ENCODE measurements at places on chromosomes 16 and 17.

- no peak for DNase-seq
These were observed 68.5 kb downstream of the WWP2 start for GRCh38 chr16:69830534-69831211.

DNA sequence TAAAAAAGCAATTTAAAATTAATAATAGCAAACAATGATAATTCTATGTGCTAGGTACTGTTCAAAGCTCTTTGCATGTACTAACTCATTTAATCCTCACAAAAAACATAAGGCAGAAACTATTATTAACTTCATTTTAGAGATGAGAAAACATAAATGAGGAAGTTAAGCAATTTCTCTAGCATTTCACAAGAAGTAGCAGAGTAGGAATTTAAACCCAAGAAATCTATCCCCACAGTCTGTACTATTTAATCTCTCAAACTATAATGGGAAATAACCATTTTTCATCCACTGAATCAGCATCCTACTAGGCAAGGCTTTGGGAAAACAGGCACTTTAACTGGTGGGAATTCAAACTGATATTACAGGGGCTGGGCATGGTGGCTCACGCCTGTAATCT, 42.2 kb upstream of the INTS2 start:
- no peak for DNase-seq

- no peak for DNase-seq
These were observed 48.0 kb downstream of the SHCBP1 start for GRCh38 chr16:46573008-46573833.

GRCh38 chr16:89174055-89174827, 2.7 kb downstream of the CDH15 start:
- DNase-seq: no peak

- no peak for DNase-seq
These were observed 14.2 kb downstream of the TRPV1 start for GRCh38 chr17:3594976-3595375.

DNA sequence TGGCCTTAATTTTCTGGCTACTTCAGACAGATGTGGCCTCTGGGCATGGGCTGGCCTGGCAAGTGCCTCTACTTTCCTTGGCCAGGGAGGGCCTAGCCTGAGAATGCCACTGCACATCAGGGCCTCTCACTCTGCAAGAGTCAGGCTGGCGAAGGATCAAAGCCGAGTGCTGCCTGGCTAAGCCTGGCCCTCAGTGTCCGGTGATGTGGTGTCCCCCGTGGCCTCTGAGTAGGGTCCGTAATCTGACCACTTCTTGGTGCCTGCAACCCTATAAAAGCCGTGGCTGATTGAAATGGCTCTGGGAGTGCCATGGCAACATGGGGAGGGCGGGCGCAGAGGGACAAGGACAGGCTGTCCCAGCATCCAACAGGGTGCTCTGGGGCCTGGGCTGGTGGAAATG, 30.2 kb downstream of the TBX4 start:
- DNase-seq: no peak

- DNase-seq: no peak
These were observed 11.1 kb downstream of the VAC14 start for GRCh38 chr16:70789595-70790447.

GRCh38 chr16:49674351-49674851, 181.5 kb downstream of the ZNF423 start:
- no peak for DNase-seq

- DNase-seq: no peak
These were observed 1.5 kb downstream of the CDK12 start for GRCh38 chr17:39462631-39463375.

GRCh38 chr16:58026705-58027160, 1.2 kb downstream of the MMP15 start:
- no peak for DNase-seq

DNA sequence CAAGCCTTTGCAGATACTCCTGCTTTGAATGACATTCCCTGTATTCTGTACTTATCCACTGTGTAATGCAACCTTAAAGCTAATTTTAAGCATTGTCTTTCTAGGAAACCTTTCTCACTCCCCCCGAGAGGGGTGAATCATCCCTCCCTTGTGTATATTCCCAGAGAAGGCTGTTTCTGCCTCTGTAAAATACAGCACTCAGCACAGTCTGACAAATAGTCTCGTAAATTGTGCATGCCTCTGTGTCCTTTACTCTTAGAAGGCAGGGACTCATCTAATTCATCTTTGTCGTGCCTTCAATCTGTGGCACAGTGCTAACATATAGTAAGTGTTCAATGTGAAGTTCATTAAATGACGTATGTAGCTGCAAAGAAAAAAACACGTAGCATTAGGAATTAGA, 200.7 kb downstream of the CA10 start:
- DNase-seq: no peak

GRCh38 chr17:8709006-8709405, 35.6 kb downstream of the CCDC42 start:
- no peak for DNase-seq

- DNase-seq: no peak
These were observed 27.6 kb downstream of the ENGASE start for GRCh38 chr17:79102214-79102613.

GRCh38 chr16:1416521-1416941, 2.0 kb upstream of the UNKL start:
- DNase-seq: no peak

DNA sequence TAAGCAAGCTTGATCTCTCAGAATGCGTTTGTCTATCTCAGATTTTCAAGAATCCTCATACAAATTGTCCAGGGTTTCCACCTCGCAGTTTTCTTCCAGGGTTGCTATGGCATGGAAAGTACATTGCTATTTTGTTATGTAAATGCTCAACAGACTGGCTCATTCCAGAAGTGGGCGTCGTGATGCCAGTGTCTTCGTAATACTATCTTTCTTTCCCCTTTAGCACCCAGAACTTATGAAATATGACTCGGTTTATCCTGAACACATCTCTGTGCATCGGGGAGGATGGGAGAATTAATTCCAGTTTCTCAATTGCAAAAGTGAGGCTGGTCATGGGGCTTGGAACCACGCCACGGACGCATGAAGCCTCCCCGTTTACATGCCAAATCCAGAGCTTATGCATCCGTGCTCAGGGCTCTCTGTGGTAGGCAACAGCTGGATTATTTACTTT, 405.0 kb downstream of the WWOX start:
- DNase-seq: no peak

- peak; percentile 73 for DNase-seq
These were observed 7.7 kb upstream of the HOXB2 start for GRCh38 chr17:48552466-48553189.

DNA sequence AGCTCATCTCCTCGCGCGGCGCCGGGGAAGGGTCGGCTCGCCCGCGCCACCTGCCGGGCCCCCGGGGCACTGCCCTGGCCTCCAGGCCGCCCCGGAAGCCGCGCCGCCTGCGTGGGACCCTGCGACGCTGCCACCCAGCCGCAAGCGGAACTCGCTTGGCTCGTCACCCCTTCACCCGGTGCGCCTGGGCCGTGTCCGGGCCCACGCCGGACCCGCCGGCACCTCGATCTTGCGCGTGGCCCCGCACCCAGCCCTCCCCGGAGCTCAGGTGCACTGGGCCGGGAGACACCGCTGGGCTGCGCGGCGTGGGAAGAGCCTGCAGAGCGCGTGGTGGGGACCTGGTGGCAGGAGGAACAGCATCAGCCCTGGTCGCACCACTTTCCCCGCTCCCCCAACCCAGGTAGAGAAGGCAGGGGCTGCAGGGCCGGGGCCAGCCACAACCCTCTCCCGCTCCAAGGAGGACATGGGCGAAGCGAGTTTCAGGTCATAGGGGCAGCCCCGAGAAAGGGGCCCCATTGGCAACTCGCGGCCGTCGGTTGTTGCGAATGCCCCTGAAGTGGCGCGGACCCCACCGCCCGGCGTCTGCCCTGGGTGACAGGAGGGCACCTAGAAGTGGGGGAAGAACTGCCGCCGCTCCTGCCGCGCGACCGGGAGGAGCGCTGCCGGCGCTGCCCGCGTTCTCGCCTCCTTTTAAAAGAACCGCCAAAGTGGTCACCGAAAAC, 363 bp upstream of the MIF4GD start:
- peak; percentile 90 for DNase-seq

DNA sequence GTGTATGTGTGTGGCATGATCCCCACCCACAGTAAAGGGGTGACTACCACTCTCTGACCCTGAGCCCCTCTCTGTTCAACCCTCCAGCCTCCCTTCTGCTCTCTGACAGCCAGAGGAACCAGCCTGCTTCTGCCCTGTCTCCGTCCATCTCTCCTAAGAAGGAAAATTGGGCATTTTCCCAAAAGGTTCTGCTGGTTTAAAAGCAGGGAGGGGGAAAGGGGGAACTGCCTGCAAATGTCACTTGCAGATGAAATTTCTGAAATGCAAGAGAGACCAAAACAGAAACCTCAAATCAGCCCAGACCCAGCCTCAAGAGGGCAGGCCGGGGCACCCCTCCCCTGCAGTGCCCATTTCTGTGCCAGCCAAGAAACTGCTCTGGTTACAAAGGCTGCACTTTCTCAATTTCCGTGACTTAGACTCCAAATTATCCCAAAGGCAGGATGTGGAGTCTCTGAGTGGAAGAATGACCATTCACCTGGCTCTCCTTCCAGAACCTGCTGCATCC, 197.9 kb downstream of the RBFOX3 start:
- no peak for DNase-seq

GRCh38 chr17:4858068-4858881, 25.1 kb downstream of the MINK1 start:
- DNase-seq: no peak

DNA sequence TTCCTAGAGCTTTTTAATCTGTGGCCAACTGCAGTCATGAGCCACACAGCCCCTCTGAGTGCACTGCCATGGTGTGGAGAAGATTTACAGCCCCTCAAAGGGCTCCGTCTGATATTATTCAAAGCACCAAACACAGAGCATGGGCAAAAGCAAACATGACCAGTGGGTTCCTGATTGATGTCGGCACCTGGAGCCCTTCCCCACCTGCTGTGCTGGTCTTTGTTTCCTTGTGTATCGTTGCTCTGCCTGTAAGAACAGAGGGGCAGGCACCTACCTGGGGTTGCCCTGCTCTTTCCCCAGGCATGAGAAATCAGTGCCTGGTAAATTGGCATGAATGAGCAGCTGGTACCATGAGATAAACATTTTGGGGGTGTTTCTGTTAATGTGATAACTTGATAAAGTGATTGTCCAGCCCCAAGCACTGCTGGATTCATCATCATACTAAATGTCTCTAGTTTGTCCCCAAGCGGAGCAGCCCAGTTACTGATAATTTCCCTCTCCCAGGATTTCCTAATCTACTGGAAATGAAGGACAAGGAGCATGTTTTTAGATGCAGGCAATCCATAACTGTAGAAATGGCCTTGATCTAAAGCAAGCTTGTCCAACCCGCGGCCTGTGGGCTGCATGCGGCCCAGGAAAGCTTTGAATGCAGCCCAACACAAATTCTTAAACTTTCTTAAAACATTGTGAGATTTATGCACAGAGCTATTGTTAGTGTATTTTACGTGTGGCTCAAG, 5.0 kb upstream of the SPIRE2 start:
- peak; percentile 87 for DNase-seq

- DNase-seq: peak; percentile 61
These were observed 254.4 kb downstream of the C16orf95 start for GRCh38 chr16:87062569-87063442.

DNA sequence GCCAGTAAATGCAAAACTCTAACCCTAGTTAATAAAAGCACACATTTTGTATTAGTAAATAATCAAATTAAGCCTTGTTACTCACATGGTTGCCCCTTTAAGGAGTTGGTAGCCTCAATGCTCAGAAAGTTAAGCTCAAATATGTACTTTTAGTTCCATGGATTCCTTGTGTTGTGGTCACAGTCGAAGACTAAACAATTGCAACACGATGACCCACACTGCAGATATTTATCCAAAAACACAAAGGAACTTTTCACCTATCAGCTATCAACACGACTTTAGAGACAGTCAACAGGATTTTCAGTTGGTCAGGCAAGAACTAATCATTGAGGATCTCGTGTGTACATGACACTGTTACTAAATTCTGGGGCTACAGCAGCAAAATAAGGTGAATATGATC, 47.4 kb upstream of the NUDT7 start:
- DNase-seq: no peak

- no peak for DNase-seq
These were observed 87.3 kb downstream of the YPEL2 start for GRCh38 chr17:59418732-59419166.

- DNase-seq: peak; percentile 6
These were observed 111.7 kb downstream of the TANGO6 start for GRCh38 chr16:68954911-68955635.

DNA sequence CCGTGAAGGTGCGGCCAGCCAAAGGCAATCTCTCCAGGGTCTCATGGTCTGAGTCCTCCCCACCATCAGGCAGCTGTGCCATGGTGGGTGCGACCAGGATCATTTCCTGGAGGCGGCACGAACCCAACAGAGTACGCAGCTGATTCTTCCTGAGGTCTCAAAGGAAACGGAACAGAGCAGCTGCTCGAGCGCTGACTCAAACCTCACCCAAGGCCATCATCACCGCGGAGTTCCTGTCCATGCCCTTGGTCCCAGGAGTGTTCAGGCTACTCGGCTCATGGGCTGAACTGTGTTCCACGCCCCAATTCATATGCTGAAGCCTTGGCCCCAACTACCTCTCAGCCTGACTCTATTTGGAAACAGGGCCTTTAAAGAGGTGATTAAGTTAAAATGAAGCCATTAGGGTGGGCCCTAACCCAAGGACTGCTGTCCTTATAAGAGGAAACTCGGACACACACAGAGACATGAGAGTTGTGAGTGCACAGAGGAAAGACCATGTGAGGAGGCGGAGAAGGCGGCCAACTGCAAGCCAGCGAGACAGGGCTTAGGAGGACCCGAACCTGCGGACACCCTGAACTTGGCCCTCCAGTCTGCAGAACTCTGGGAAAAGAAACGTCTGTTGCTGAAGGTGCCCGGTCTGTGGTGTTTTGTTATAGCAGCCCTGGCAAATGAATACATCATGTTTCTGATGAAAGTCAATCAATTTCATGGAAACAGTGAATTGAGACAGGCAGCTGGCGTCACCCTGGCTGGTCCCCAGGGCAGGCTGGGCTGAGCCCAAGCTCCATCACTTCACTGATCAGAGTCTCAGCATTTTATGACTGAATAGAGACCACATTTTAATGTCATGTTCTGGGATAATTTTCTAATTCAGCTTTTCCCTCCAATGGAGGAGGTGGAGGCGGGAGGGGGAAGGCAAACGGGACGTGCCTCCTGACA, 13.7 kb downstream of the MXRA7 start:
- no peak for DNase-seq

DNA sequence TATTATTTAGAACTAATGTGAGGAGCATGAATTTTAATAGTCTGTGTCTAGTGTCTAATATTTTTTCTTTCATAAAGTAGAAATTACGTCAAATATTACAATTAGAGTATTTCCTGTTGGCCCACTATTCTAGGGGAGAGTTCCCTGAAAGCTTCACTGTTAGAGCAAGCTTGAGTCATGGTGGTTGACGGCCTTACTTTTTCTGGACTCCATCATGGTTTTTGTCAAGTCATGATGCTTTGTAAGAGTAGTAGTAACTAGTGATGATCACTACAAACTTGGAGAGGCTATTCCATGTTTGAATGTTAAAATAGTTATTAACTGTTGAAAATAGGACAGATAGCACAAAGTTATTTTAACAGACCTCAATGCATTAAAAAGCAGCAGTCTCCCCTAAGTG, 1.7 kb downstream of the PSMD11 start:
- DNase-seq: no peak
